ENCODE measurements at places on chromosomes 16 and 17.

DNA sequence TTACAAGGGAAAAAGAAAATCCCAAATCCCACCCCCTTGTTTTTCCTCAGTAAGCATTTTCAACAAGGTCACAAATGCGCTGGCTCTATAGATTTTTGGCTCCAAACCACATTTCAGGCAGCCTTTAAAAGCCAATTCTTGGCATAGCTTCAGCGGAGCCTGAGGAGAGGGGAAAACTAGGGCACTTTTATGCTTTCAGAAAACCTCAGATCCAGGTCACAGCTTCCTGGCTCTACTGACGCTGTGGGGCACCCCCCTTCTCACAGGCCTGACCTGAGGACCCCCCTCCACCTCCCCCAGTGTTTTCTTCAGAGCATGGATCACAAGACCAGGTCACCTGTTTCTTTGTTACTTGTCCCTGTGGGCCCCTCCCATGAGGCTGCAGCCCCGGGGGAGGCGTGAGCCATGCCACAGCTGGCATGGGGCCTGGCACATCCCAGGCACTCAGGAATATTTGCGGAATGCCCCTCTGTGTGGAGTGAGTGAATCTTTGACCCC is 30.1 kb upstream of the MTSS2 start:
- no peak for DNase-seq

- no peak for DNase-seq
Measured at GRCh38 chr17:66850692-66851091, 15.8 kb downstream of the CACNG5 start.

DNA sequence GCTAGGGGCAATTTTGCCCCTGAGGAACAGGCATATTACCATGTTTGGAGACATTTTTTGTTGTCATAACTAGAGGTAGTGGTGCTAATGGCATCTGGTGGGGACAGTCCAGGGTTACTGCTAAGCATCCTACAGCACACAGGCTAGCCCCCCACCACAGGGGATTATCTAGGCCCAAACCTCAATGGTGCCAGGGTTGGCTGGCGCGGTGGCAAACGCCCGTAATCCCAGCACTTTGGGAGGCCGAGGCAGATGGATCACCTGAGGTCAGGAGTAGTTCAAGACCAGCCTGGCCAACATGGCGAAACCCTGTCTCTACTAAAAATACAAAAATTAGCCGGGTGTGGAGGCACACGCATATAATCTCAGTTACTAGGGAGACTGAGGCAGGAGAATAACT is 15.2 kb downstream of the C1QTNF1 start:
- no peak for DNase-seq

GRCh38 chr17:82787081-82787848 is 35.4 kb downstream of the TBCD start:
- no peak for DNase-seq

- DNase-seq: no peak
Measured at GRCh38 chr16:86714166-86714565, 135.8 kb downstream of the FOXL1 start.

DNA sequence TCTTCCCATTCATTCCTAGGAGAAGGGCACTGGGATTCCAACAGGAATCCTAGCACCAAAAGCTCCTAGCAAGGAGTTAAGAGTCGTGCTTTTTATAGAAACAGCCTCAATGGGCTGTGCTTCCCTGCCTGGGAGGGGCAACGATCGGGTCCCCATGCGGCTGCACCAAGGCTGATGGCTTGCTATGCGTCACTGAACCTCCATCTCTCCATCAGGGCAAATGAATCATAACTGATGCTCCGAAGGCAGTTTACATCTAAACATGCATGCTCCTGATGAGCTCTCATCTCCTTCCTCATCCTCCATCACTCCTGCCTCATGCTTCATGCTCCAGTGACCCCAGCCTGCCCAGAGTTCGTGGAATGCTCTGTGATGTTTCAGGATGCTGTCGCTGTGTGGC is 270.5 kb downstream of the FOXL1 start:
- DNase-seq: no peak

DNA sequence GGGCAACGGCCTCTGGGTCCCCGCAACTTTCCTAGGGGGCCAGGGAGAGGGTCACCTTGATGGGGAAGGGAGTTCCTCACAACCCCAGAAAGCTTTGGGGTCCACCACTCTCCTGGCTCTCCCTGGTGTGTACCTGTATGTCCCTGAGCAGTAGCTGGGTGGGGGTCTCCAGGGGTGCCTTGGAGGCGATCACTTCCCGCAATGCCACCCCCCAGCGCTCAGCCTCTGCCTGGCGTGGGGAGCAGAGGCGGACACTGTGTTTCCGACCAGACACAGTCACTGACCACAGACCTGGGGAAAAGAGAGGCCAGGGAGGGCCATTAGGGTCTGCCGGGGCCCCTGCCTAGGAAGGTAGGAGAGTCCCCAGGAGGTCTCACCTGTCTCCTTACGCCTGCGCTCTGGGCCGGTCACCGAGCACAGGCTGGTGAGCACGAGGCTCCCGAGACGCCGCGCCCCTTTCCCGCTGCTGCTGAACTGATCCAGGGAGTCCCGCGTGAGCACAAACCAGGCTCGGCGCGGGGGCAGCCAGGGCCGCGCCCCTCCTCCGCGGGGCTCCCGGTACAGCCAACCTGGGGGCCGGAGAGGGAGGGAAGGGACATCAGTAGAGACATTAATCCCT is 3.4 kb downstream of the PLEKHH3 start:
- DNase-seq: no peak

- no peak for DNase-seq
Measured at GRCh38 chr17:38719289-38719942, 10.7 kb upstream of the CISD3 start.

DNA sequence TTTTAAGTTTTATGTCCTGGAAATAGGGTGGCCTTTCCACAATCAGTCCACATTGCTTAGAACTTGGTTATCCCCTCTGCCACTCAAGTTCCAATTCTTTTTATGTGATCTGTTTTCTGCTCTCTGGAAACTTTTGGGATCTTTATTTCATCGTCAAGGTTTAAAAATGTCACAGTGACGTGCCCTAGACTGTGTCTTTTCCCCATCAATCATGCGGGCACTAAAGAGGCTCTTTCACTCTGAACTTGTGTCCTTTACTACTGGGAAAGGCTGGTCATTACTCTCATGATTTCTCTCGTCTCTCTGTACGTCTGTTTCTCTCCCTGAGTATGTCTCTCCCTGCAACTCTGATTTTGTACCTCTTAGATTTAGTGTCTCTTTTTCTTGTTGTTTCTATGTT is 189.8 kb upstream of the AXIN2 start:
- DNase-seq: no peak

GRCh38 chr16:86252596-86252995 is 257.7 kb upstream of the FOXF1 start:
- DNase-seq: no peak

GRCh38 chr17:37519251-37519985 is 29.7 kb downstream of the DUSP14 start:
- DNase-seq: no peak

GRCh38 chr17:68094481-68095078 is 59.0 kb downstream of the KPNA2 start:
- DNase-seq: no peak

DNA sequence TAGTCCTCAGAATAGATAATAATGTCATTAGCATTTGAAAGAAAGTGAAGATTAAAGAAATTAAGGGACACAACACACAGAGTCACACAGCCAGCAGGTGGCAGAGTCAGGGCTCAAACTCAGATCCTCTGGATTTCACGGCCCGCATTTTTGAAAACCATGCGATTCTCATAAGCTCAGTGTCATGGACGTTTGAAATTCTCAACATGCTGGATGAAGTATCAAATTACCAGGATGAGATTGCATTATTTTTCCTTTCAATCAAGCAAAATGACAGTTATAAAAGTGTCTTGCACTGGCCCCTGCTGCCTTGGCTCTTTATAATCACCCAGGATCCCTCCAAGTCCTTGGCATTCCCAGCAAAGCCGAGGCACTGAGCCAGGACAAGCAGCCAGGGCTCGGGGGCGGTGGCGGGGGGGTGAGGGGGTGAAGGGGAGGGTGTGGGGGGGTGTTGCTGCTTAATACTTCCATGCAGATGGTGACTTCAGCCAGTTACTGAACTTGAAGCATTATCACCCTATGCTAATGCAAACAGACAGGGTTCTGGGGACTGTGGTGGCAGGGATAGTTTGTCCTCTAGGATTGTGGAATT is 6.6 kb upstream of the BMERB1 start:
- DNase-seq: no peak

DNA sequence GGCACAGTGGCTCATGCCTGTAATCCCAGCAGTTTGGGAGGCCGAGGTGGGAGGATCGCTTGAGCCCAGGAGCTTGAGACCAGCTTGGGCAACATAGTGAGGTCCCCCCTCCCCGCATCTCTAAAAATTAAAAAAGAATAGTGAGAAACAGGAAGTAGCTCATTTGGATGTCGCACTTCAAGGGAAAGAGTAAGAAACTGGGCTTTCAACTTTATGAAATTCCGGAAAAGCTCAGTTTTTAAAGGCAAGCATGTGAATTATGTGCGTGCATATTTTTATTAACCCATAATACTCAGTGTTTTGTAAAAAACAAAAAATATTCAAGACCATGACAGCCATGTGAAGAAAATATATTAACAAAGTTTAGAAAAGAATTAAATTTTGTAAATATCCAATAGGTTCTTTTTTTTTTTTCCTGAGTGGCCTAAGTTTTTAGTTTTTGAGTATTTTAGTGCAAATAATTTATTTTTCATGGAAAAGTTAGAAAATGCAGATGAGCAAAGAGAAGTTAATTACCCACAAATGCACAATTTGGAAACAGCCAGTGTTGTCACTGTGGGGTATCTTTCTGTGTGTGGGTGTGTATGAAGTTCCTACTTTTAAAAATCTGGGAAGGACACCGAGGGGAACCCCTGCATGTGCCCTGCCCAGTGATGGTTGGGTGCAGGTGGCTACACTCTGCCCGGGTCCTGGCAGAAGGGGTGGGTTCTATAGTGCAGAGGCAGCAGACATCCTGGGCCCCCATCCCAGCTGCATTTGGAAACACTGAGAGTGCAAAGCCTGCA is 40.0 kb downstream of the CIBAR2 start:
- no peak for DNase-seq

DNA sequence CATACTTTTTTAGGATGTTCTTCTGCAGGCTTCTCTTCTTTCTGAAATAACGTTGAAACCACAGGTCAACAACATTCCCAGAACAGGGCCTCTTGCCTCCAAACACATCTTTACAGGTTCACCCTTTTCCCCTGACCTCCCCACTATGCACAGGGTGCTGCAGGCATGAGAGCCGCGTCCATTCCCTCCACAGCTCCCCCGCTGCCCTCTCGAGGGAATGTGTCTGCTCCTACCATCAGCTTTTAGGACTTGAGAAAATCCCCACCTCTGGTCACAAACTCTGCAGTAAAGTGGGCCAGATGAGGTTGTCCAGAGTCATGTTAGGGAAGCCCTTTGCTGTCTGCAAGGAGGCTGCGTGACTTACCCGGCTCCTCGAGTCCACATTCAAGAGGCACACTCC is 30.5 kb downstream of the DUSP14 start:
- DNase-seq: no peak

DNA sequence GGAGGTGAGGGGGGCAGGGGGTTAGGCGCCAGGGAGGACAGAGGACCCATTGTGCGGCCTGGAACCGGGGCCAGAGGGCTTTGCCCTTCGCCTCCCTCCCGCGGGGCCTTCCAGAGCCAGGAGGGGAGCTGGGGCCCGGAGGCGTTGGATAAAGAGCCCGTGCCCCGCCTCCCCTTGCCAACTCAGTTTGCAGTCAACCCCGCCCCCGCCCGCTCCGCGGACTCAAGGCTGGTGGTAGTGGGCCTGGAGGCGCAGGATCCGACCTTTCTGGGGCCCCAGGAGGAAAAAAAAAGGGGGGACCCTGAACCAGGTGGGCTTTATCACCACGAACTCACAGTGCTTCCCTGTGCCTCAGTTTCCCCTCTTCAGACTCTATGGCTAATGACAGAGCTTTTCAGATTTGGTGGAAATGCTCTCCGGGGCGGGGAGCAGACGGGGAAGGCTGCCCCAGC is 2.0 kb upstream of the SPHK1 start:
- DNase-seq: no peak

DNA sequence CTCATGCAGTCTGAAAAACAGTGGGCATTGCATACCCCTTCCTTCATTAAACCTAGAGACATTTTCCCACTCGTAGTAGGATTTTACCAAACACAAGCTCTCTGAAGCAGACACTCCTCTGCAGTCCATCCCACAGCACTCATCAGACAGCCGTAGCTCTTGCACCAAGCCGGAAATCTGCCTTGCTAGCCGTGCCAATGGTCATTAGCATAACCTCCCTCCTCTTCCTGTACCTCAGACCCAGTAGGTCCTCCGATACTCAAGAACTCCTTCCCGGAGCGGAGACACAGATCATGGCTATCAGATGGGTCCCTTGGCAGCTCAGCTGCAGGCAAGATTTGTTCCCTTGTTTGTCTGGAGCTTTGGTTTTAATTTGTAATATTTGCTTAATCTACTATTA is 483.1 kb upstream of the PSMD7 start:
- no peak for DNase-seq

DNA sequence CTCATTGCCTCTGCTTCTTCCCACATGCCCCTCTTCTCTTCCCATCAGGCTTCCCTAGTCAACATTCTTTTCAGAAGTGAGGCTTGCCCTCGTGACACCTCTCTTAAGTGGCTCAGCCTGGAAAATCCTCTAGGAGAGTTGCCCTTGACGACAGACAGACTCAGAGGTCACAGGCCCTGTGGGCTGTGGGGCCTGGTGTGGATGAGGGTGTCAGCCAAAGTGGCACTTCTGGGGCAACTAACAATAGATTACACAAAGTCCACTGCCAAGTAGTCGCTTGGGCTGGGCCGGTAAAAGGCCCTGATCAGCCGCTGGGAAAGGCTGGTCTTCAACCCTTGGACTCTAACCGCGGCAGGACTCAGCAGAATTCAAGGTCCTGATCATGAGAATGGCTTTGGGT is 33.7 kb upstream of the METTL16 start:
- DNase-seq: no peak

DNA sequence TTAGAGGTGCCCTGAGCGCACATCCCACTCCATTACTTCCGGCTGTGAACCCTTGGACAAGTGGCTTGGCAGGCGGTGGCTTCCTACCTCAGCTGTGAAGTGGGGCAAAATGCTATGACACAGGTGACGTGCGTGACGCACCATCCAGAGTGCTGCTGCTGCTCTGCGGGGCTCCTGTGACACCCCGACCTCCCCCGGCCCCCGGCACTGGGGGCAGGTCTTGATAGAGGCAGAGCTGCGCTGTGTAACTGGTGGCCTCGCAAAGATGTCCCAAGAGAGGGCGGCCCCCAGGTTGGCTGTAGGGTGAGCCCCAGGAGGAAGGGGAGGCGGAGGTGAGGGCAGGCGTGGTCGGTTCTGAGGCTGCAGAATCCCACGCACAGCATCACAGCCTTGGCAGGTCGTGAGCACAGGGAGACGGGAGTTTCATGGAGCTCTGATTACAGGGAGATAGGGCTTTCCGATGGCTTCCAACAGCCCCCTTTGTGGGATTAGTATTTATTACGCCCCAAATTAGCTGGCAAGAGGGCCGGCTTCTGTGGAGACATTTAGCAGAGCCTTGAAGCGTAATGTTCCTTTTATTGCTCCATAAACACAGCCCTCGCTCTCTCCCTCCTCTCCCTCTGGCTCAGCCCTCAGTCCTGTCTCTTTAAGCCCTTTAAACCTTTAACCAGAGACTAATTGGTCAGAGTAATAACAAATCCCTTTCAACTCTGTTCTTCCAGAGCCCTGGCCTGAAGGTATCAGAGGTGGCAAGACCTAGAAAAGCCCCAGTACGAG is 328.1 kb downstream of the C16orf95 start:
- no peak for DNase-seq
